ENCODE measurements at places on chromosomes 5 and 9.

DNA sequence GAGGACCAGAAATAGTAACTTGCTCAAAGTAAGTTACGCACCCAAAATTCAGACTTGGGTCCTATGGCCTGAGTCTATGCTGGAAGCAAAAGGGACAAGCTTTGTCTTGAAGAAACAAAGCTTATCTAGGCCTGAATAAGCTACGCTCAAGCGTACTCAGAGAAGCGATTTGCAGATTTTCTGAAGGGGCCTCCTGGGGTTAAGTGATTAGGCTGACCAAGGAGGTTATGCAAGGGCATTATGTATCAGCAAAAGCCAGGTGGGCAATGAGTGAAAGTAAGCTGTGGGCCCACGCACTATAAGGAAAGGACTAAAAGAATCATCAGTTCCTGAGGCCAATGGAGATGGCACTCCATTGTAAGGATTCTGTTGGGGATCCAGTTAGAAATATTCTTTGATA lies 122.1 kb downstream of the SNX18 start:
- no peak for DNase-seq

- DNase-seq: no peak
These were observed 181.2 kb upstream of the EDIL3 start for GRCh38 chr5:84565866-84566265.

DNA sequence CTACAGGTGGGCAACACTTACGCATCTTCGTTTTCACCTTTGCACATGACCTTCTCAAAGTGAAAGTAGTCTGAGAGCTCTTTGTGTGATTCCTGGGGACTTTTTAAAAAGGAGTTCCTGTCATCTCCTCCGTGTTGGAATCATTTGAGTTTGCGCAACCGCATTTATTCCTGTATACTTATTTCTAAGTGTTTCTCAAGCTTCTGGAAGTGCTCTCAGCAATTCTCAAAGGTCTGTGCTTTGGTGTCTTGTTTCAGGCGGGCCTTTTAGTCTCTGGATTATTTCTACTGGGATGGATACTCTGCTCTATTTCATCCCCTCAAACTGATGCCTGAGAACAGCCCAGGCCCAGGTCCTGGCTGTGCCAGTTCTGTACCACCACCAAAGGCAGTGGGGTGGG lies 226.5 kb upstream of the TUT7 start:
- DNase-seq: no peak

GRCh38 chr9:14525856-14526255 lies 167.4 kb downstream of the ZDHHC21 start:
- DNase-seq: no peak

- DNase-seq: no peak
These were observed 8.4 kb downstream of the UBTD2 start for GRCh38 chr5:172274951-172275753.

All from EH (cell line).